ENCODE measurements at places on chromosomes 12 and 14.

DNA sequence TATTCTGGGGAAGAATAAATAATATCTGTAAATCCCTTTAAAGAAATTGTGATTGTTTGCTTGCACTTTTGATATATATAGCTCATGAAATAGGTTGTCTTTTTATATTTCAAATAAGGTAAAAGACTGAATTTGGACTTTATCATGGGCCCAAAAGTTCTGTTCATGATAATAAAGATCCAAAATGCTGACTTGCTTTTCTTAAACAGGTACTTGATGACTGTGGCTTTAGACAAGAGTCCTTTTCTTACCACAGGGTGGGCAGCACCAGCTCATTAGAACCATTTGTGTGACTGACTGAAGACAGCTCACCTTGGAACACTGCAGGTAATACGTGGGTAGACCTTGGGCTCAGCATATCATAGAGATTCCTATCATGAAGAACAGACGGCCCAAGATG, 432.6 kb downstream of the ETNK1 start:
- DNase-seq, result no peak

GRCh38 chr14:104845834-104846441, 19.1 kb upstream of the CEP170B start:
- no peak for DNase-seq

DNA sequence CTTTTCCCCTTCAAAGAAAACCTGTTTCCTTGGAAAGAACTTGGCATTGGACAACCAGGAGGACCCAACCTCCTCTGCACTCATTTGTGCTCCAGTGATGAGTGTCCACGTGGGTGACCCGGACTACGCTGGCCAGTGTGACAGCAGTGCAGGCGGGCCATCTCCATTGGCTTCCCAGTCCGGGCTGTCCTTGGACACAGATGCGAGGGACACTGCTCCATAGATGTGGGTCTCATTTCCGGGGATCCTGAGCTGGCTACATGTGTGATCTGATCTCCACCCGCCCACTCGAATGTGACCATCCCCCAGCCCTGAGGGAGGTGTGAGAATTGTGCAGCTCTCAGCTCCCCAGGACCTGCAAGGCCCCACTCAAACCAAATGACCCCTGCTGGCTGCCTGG, 836.6 kb upstream of the TMEM132C start:
- no peak for DNase-seq

DNA sequence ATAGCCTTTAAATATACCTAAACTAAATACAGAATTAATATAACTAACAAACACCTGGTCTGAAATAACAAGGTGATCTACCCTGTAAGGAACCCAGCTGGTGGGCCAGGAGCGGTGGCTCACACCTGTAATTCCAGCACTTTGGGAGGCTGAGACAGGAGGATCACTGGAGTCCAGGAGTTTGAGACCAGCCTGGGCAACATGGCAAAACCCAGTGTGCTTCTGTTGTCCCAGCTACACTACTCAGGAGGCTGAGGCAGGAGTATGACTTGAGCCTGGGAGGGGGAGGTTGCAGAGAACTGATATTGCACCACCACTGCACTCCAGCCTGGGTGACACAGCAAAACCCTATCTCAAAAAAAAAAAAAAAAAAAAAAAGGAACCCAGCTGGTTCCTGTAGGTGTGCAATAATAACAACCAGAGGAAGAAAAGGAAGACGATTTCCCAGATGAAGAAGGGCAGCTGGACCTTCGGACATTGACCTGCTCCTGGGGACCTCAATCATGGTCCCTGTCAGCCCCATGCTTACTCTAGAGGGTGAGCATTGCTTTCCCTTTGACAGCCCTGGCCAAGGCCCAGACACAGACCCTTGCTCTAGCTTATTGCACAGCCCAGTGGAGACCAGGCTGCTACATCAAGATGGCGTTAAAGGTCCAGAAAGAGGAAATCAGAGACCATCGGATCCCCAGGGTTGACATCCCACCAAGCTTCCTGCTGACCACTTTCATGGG, 5.4 kb downstream of the FOS start:
- DNase-seq, result no peak
